ENCODE measurements at places on chromosomes 7 and 10.

DNA sequence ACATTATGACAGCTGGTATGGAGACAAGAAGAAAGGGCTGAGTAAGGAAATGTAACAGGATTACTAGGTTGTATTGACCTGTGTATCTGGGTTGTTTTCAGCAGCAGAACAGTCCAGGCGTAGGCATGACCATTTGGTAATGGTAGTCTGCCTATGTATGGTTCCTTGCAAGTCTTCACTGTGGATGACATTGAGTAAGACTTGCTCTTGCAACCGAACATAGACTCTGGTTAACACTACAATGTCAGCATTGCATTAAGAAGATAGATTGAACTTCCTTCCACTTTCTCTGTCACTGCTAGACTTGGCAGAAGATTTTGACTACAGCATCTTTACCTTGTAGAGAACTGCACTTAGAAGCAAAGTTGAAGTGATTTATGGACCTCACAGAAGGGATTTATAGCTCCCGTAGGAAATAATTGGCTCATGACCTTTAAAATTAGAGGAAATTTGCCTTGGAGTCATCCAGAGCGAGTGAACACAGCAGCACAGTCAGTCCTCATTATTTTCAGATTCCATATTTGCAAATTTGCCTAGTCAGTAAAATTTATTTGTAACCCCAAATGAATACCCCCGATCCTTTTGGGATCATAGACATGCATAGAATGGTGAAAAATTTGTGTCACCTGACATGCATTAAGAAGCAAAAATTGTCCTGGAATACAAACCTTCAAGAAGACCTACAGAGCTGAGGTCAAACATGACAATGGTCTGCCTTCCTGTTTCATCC is 79.6 kb upstream of the STRIP2 start:
- DNase-seq: no peak

- no peak for DNase-seq
These were observed 31.6 kb upstream of the KCNIP2 start for GRCh38 chr10:101875068-101875688.

DNA sequence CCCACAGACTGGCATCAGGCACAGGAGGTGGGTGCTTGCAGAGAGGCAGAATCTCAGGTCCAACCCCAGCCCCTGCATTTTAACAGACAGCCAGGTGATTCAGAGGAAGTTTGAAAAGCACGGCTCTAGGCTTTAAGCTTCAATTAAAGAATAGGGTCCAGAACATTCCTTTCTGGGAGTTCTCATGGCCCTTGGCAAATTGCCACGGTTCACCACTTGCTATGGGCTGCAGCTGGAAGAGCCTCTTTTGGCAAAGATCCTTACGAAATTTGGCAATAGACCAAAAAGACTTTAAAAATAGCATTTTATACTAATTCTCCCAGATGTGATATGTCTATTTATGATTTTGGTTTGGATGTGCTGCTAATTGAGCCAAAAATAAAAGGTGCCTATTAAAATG is 148.1 kb downstream of the ITGA8 start:
- DNase-seq: no peak

GRCh38 chr10:127790066-127790624 is 53.2 kb downstream of the FOXI2 start:
- DNase-seq: no peak

DNA sequence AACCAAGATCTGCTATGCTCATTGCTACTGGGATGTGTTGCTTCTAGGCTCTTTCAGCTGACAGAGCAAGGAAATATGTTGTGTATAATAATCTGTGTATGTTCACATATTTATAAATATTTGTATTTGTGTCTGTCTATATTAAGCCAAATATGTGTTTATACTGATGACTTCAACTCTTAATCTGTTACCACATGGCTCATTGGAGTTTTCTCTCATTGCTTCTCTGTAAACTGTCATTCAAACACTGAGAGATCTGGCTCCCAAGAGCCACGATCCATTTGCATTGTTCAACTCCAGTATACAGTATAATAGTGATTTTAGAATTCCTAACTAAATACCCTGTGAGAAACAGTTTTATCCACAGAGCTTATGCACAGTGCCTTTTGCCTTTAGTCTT is 35.3 kb downstream of the BICC1 start:
- DNase-seq: no peak

DNA sequence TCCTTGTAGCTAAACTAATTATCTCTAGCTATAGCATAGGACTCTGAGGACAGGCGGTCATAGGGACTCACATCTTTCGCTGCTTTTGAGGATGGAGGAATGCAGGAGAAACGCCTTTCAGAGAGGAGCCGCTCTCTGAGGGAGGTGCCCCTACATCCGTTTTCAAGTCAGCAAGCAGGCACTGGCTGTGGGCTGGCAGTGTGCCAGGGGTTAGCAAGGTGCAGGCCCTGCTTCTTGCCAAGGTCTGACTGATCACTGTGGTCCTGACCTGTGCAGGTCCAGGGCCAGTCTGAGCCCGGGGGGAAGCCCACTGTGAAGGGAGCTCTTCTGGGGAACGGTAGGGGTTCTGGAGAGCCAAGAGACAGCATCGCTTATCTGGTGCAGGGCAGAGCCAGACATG is 89.4 kb downstream of the SH3PXD2A start:
- DNase-seq: no peak

DNA sequence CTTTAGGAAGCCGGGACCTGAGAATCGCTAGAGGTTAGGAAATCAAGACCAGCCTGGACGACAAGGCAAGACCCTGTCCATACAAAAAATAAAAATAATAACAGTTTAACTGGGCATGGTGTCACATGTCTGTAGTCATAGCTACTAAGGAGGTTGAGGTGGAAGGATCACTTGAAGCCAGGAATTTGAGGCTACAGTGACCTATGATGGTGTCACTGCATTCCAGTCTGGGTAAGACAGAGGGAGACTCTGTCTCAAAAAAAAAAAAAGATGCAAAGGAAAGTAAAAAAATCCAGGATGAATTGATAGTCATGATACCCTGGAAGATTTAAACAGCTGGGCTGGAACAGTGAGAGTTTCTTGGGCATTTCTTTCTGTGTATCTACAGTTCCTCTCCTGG is 463.2 kb downstream of the GALNT17 start:
- DNase-seq: no peak

DNA sequence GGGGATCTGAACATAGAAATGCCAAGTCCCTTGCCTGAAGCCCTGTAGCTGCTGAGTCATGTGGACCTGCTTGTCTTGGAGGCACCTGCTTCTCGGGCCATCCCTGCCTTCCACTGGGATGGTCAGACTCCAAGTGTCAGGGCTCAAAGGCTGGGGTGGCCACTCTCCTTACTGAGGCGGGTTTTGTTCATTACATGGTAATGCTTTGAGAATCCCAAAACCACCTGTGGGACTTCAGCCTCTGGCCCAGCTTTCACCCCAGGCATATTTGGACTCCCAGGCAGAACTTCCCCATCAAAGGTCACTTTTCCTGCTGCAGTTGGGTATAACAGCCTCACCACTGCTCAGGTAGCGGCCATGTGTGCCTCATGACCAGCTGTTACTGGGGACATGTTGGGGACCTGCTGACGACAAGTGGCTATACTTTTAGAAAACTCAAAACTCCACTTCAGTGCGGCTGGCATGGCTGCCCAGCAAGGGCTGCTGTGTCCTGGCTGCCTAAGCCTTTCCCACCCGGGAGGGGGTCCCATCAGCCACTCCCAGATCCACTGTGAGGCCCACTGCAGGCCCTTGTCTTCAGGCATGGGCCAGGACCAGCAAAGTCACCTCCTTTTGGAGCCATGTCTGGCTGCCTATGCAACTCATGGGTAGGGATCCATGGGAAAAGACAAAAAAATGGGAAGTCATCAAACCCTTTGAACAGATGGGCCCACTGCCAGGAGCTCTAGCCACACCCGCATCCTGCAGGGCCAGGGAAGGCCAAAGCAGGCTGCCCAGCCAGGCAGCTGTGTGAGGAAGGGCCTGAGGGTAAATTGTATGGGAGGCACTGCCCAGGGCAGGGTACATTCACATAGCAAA is 96.7 kb downstream of the ARHGAP22 start:
- DNase-seq: no peak

DNA sequence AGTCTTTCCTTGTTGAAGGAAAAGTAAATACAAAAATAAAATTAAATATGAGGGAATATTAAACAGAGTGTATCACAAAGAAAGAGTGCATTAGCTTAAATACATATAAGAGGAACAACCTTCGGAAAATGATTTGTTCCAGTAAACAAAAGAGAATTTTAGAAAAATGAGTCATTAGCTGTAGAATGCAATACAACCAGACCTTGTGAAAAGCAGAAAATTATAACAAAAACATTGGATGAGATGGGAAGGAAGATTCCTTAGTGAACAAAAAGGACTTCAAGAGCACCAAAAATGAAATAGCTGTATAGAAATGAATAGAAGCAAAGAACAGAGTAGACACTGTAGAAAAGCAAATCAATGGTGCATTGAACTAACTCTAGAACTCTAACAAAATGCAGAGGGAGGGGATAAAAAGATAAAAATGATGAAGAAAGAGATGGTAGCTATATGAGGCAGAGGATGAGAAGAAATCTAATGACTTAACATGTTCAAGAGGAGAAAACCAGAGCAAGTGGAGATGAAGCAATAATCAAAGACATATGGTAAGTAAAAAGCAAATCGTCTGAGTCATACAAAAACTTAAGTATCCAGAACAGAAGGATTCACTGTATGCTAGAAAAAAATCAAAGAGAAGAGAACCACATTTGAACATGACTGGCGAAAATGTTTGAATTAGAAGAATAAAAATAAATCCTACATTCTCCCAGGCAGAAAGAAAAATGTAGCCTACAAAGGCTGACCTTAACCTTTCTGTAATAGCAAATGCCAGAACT is 190.5 kb downstream of the TMEM26 start:
- no peak for DNase-seq

- DNase-seq: peak; percentile 83
These were observed 37.0 kb upstream of the CCSER2 start for GRCh38 chr10:84291384-84291783.

GRCh38 chr10:112706577-112706976 is 243.5 kb upstream of the TCF7L2 start:
- no peak for DNase-seq

GRCh38 chr10:6204063-6204340 is 1.3 kb downstream of the PFKFB3 start:
- DNase-seq: peak; percentile 66

DNA sequence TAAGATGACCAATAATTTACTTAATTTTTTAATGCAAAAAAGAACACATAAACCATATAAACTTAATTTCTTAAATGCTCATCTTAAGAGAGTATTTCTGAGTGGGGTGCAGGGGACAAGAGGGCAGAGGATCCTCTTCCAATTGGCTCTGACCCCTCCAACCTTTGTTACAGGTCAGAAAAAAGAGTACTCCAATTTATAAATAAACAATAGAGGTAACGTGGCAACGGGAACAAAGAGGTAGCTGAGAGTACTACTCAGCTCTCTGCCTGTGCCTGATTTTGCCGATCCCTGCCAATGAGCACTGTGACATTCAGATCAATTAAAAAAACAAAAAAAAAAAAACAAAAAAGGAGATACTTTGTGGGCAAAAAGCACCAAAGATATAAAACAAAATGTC is 307.9 kb downstream of the PARD3 start:
- DNase-seq: peak; percentile 64

DNA sequence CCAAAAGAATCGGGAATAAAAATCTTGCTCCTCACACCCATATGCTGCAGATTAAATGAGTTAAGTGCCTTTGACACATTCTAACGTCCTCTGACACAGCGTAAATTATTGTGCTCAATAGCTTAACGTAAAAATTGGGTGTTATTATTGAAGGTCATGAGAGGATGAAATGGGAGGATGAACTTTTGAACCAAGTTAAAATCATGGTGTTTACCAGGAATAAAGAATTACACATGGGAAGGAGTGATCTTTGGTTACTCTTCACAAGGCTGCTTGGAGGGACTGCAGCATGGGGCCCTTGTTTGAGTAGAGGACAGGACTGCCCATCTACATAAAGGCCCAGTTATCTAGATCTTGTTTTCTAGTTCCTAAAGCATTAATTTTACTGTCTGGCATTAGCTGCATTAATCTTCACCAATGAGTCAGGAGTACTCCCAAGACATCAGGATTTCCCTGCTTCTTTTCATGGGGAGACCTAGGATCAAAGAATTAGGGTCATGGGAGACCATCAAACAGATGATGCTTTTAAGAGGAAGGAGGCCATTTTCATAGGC is 84.9 kb upstream of the PRR15 start:
- DNase-seq: no peak

DNA sequence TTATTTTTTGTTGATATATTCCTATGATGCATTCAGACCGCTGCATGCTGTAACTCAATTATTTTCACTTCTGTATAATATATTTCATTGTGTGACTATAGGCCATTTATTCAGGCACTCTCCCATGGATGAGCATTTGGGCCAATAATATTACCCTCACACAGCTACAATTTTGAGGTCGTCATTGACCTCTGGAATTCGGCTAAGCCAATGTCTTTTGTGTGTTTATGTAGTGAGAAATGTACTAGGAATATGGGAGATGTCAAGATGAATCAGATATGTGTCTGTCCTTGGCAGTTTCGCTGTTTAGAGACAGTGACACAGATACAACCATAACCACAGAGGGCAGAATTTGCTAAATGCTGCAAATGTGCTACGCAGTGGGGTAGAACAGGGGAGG is 474.2 kb downstream of the ADRA2A start:
- no peak for DNase-seq

DNA sequence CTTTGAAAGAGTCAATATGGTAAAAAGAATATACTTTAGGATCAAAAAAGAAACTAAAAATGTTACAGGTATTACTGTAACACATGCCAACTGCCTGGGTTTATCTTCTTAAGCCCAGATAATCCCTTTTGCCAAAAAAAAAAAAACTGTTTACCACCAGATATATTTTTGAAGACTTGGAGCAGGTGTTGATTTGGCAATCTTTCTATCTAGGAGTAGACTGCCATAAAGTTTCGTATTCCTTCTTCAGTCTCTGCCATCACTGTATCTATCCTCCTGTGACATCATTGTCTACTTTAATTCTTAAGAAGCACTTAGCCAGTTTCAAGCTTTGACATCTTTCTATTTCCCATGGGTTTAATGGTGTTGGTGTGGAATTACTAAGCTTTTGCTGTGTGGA is 161.0 kb downstream of the ST7 start:
- DNase-seq: no peak

GRCh38 chr10:5618042-5618441 is 48.4 kb downstream of the ASB13 start:
- no peak for DNase-seq

DNA sequence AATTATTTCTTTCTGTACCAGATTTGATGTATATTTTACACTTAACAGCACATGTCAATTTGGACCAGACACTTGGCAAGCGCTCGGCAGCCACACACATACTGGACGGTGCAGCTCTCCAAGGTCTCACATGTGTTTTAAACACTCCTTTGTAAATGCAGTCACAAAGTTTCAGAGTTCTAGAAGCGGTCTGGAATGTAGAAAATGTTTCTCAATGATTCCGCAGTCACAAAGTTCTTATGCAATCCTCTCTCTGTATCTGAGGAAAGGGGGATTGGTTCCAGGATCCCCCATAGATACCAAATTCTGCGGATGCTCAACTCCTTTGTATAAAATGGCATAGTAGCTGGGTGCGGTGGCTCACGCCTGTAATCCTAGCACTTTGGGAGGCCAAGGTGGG is 253.0 kb upstream of the GRB10 start:
- DNase-seq: no peak

- DNase-seq: no peak
These were observed 54.9 kb downstream of the TFPI2 start for GRCh38 chr7:93835702-93836101.
